Foreskin keratinocyte (primary cell): ENCODE measurements at places on chromosomes 7 and 10. TPM values are rescaled to one million over a fixed set of nuclear protein-coding genes. Genes with fewer than 3 reads are reported as not detected.
A peak's percentile ranks its signal among the peaks of the same experiment; 100 is the strongest.

DNA sequence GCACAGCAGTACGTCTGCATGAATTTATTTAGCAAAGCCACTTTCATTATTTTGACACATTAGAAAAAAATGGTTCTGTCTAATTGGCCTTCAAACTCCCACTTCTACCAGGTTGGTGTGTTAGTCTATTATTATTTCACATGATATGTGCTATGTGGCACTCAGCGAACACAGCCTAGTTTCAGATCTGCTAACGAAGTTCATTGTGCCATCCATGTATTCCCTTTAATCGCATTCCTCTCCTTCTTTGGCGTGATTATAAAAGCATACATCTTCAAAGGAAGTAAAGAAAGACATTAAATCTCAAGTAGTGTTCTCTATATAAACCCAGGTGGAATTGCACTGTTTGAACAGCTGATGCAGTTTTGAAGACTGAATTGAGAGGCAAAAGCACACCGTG, 96.4 kb upstream of the CACNA2D1 start:
- DNase-seq, result no peak

- peak; percentile 44 for DNase-seq
These were observed 175.8 kb downstream of the KCNMA1 start for GRCh38 chr10:77461636-77462296.

- no peak for DNase-seq
These were observed 136.7 kb downstream of the HECW1 start for GRCh38 chr7:43248961-43249822.

DNA sequence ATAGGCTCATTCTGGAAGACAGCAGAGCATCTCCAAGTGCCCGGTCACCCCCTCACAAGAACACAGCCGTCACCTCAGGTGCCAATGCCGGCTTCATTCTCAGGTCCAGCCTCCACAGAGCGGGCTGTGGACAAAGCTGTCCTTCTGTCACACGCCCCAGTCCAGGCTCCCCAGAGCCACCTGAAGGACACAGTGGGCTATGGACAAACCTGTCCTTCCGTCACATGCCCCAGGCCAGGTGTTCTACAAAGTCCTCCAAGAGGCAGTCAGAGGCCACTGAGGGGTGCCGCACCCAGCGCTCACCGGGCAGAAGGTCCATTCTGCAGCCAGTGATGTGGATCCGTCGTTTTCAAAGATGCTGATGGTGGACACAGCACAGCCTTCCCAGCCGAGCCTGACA, 173.2 kb upstream of the PPP2R2D start:
- no peak for DNase-seq

GRCh38 chr10:123585477-123586445, 80.4 kb upstream of the GPR26 start:
- no peak for DNase-seq

DNA sequence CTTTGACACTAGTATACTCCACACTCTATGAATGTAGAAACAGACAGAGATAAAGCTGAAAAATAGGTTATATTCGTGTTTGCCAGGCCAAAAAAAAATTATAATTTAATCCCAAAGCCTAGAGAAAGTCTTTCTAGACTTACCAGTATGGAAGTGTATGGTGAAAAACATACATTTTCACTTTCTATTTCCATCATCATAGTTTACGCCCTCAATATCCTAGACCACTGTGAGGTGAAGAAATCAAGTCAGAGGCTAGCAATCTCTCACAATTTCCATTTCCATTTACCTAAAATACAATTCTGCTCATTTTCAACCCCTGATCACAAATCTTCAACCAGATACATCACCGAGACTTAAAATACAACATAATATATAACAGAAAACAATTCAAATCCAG, 16.2 kb downstream of the GPR22 start:
- DNase-seq, result no peak

DNA sequence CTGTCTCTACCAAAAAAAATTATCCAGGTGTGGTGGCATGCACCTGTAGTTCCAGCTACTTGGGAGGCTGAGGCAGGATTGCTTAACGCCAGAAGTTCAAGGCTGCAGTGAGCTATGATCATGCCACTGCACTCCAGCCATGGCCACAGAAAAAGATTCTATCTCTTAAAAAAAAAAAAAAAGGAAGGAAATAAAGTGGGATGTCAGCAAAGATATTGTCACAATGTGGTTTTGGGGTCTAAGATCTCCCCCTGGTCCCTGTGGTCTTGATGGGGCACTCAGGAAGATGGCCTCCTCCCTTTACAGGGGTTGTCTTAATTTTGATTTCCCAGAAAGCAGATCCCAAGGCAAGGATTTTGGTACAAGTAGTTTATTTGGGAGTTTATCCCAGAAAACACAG, 7.4 kb upstream of the KAZALD1 start:
- DNase-seq, result no peak

DNA sequence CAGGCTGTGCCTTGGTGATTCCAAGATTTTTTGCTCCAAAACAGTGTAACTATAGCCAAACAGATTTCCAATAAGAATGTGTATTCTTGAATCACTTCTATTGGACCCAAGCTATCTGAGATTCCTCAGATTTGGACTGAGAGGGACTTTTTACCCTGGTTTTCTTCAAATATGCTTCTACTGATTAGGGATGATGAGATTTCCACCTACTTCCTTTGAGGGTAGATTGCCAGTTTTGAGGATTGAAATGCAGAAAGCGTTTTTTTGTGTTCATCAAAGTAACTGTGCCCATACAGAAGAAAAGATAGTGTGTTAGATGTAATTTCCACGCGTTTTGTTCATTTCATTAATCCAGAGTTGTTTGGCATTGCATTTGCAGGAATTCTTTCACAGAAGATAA, 144.9 kb downstream of the CPED1 start:
- DNase-seq, result no peak

The AGK gene
- 15.3 and 17.8 TPM in 2 replicates for polyA plus RNA-seq
